Brain pericyte (primary cell): ENCODE measurements at places on chromosomes 12 and 14.

DNA sequence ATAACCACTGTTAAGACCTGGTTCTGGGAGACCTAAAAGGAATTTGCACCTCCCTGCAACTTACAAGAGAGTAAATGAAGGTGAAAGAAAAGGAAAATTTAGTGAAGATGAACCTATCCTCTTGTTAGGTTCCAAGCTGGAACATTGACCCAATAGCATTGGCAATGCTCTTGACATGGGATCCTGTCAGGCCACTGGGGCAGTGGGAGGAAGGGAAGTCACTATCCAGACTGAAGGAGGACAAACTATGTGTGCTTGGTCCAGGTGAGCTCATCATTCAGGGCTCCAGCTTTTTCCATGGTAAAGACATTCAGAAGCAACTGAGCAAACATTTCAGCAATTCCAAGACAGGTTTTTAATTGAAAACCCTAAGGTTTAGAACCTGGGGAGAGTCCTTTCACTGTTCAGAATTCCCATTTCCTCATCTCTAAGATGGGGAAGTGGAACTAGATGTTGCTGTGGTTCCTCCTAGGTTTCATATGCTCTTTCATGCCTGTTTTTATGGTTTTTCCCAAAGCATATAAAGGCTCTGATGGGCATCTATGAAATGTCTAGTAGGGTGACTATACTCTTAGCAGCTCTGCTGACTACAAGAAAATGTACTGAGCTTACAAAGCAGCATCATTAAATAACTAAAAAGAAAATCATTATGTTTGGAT lies 33.1 kb downstream of the MAPK1IP1L start:
- DNase-seq = no peak

DNA sequence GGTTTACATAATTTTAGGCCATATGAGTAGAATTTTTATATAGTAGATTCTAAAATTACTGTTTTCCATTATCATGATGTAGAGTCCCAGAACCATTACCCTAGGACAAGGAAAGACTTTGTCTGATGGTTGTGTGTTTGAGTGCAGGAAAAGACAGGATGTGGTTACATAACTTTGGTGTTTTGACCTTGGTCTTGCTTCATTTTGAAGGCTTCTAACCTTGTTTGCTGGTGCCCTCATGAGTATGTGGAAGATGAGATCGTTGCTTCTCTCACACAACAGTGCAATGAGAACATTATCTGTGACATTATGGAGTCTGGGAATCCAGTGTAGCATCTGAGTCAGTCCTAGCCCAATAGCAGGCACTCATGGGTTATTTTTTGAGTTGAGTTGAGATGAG lies 106.2 kb downstream of the IGF1 start:
- no peak for DNase-seq

- no peak for DNase-seq
These were observed 19.3 kb upstream of the PRKAG1 start for GRCh38 chr12:49037947-49038237.

DNA sequence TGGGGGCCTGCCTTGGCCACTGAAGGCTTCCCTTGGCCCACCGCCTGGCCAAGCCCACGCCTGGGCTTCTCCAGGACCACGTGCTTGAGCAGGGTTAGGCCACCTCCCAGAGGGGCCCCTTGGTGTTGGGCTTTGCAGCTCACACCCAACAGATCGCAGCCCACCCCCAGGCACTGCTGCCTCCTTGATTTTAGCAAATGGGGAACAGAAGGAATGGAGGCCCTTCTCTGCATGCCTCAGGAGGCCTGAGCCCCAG lies 23.3 kb downstream of the RAB35 start:
- no peak for DNase-seq

DNA sequence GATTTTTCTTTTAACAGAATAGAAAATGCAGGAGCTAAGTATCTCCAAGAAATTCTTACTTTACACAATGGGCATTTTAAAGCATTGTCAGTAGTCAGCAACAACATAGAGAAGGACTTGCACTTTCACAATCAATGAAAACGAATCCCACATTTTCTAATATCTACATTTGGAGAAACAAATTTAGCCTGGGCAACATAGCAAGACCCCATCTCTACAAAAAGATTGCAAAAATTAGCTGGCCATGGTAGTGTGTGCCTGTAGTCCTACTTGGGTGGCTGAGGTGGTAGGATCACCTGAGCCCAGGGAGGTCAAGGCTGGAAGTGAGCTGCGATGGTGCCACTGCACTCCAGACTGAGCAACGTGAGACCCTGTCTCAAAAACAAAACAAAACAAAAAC lies 30.6 kb upstream of the C2CD5 start:
- no peak for DNase-seq

DNA sequence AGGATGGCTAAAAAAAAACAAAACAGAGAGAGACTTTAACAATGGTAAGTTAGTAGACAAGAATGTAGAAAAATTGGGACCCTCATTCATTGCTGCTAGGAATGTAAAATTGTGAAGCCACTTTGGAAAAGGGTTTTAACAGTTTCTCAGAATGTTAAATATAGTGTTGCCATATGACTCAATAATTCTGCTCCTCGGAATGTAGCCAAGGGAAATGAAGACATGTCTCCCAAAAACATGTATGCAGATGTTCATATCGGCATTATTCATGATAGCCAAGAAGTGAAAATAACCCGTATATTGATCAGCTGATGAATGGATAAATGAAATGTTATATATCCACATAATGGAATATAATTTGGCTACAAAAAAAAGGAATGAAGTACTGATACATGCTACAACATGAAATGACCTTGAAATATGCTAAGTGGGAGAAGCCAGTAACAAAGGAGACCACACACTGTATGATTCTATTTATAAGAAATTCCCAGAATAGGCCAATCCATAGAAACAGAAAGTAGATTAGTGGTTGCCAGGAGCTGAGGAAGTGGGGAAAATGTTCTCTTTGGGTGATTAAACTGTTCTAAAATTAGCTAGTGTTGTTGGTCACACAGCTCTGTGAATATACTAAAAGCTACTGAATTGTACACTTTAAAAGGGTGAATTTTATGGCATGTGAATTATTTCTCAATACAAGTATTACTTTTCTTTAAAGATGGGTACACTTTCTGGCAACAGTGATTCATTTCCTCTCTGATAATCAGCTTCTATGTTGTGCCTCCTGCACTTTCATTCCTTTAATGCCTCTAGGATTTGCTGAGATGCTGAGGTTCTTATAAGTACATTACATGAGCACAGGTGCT lies 132.5 kb downstream of the DAAM1 start:
- no peak for DNase-seq

DNA sequence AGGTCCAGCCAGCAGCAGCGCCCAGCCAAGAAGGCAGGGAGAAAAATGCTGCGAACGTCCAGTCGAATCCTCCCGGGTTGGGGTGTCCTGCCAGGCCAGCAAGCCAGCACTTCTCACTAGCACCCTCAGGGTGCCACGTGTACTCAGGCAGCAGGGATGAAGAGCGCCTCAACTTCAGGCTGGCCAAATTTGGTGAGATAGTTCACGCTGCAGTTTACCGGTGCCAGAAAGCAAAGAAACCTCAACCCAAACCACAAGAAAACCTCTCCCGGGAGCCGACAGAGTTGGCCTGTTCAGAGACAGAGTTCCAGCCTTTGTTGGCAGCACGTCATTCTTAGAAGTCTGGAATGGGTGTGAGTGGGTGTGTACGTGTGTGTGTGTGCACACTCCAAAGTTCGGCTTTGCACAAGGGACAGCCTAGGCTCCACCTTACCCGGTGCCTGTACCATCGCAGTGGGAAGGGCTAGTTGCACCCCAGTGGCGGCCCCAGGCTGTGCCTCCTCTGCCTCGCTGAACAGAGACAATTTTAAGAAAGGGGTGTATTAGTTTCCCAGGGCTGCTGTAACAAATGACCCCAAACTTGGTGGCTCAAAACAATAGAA lies 42.1 kb downstream of the ELK3 start:
- DNase-seq = no peak

- no peak for DNase-seq
These were observed 54.9 kb upstream of the NCOR2 start for GRCh38 chr12:124622331-124622730.

DNA sequence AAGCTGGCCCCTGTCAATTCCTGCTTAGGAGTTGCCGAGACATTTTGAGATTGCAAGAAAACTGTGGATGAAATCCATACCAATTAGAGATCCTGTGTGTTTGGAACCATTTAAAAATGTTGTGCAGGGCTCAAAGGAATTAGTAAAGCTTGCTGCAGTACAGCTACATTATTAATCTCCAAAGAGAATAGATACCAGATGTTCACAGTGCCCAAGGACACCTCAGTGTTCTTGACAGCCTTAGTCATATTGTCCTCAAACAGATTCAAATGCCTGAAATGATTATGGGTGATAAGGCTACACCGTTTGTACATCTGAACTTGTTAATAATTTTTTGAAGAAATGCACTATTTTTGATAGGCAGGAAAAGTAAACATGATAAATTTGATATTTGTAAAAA lies 164.6 kb downstream of the MSRB3 start:
- DNase-seq = no peak
